Hematopoietic multipotent progenitor cell treated with erythropoietin and hydrocortisone succinate and interleukin-3 and kit ligand, for 17 days (in vitro differentiated cells): ENCODE measurements at places on chromosomes 12 and 14.
A peak's percentile ranks its signal among the peaks of the same experiment; 100 is the strongest.

GRCh38 chr14:29925736-29926135 is 1.9 kb downstream of the PRKD1 start:
- DNase-seq: no peak

DNA sequence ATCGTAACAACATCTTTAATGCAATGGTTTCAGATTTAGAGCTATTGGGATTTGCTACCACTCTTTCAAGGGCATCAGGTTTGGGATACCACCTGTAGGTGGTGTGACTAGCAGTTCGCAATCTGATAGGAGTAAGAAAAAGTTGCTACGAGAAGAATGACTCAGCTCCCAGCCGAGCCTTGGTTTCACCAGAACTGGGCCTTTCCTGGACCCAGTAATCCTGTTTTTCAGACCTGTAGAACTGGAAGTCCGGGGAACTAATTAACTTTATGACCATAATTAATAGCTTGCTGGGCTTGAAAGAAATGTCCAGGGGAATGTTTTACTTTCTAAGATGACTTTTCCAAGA is 770 bp downstream of the ABHD4 start:
- DNase-seq: peak; percentile 90

GRCh38 chr12:74490390-74491064 is 47.1 kb upstream of the ATXN7L3B start:
- DNase-seq: no peak

GRCh38 chr12:46134205-46134811 is 134.5 kb downstream of the SLC38A1 start:
- DNase-seq: no peak

DNA sequence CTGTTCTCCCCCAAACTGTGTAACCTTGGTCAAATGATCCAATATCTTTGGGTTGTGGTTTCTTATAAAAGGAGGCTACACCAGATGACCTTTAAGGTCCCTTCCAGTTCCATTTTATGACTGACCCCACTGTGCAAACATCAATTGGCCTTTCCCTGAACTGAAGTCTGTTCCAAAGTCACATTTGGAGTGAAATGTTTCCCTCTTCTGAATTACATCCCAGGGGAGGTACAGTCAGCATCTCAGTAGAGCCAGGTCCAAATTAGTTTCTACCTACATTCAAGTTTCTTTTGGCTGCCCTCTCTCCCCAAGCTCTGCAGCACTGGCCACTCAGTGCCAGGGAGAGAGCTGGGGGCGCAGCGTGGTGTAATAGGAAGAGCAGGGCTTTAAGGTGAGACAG is 34.4 kb downstream of the LIMA1 start:
- DNase-seq: no peak

DNA sequence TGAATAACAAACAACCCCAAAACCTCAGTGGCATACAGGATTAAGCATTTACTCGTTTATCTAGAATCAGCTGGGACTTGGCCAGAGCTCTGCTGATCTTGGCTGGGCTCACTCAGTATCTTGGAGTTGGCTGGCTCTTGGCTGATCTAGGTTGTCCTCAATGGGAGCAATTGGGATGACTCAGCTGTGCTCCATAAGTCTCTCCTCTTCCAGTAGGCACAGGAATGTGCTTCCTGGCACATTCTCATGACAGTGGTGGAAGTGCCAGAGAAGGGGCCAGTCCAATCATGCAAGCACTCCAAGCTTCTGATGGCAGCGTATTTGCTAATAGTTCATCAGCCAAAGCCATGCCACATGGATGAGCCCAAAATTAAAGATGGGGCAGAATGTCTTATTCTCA is 41.7 kb upstream of the ANO4 start:
- DNase-seq: no peak

- DNase-seq: no peak
Observed at GRCh38 chr14:25484906-25485305, 435.0 kb upstream of the STXBP6 start.

DNA sequence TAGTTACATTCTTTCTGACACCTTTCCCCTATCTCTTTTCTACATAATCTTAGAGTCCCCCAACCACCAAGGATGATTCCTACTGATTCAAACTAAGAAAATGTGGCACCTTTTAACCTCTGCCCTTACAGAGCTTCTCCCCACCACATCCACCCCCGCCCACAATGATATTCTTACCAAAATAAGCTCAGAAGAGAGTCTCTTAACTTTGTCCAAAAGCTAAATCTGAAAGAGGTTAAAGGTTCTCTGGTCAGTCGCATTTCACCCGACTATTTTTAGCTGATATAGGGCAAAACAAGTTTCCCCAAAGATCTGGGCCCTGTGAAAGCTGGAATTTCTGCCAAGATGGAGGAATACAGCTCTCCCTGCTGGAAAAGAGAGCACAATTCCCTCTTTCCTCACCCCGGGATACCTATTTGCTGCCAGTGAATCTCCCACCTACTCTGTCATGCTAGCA is 128.6 kb downstream of the ZFP36L1 start:
- no peak for DNase-seq

- no peak for DNase-seq
Observed at GRCh38 chr14:41607304-41607775, 664 bp downstream of the LRFN5 start.

DNA sequence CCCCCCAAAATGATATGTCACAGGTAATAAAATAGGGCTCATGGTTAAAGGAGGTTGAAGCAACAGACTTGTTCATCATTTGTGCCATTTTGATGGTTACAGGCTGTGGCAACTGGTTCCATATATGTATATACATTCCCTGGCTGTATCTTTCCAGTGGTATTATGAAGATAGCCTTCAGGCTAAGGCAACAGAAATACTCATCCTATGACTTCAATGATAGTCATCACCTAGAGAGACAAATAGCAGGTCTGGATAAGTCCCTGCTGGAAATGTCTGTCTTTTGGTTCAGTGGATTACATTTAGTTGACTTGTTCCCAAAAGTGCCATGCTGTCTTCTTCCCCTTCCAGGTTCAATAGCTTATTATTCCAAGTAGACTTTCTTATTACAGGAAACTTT is 997.4 kb downstream of the FLRT2 start:
- no peak for DNase-seq

DNA sequence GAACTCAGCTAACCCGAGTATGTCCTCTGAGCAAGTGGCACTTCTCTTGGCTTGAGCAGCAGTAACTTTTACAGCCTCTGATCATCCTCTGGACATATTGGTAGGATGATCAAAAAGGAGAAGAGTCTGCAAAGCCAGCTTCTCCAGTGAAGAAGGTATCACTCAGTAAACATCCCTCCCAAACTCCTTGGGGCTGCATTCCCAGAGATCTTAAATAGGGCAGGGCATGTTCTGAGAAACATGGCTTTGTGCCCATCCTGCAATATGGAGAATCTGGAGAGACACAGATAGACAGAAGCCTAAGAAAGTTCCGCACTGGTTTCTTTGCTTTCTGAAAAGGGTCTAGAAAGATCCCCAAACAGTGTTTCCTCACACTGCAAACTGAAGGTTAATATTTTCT is 65.4 kb downstream of the RBM19 start:
- no peak for DNase-seq

- DNase-seq: no peak
Observed at GRCh38 chr14:57712102-57712501, 153.8 kb downstream of the SLC35F4 start.

- DNase-seq: no peak
Observed at GRCh38 chr12:91388573-91388972, 206.0 kb upstream of the DCN start.

GRCh38 chr14:56262530-56262929 is 144.3 kb downstream of the PELI2 start:
- DNase-seq: no peak

DNA sequence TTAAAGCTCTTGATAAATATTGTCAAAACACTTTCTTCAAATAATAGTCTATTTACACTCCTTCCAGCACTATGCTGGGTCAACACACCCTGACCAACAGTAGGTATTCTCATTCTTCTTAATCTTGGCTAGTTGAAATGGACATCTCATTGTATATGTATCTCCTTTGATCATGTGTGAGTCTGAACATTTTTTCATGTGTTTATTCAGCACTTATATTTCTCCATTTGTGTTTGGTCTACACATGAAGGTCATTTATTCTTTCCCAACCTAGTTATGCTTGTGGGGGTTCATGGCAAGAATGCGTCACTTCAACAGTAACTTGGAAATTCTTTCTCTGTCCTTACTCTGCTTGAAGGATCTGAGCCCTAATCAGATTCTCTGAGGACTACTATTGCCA is 133.1 kb upstream of the ARID2 start:
- no peak for DNase-seq

DNA sequence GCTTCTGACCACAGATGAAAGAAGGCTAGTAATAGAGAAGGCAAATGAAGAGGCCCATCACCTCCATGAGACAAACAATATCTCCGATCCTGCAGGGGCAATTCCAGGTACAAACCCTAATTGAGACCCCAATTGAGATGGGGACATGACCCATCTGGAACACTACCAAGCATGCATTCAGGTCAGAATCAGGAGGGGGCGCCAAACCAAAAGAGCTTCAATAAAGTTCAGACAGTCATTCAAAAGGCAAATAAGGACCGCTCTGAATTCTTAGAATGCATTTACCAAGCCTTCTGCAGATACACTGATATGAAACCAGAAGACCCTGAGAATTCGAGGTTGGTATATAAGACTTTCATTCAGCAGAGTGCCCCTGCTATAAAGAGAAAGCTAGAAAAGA is 10.2 kb upstream of the EDDM3B start:
- peak; percentile 68 for DNase-seq

DNA sequence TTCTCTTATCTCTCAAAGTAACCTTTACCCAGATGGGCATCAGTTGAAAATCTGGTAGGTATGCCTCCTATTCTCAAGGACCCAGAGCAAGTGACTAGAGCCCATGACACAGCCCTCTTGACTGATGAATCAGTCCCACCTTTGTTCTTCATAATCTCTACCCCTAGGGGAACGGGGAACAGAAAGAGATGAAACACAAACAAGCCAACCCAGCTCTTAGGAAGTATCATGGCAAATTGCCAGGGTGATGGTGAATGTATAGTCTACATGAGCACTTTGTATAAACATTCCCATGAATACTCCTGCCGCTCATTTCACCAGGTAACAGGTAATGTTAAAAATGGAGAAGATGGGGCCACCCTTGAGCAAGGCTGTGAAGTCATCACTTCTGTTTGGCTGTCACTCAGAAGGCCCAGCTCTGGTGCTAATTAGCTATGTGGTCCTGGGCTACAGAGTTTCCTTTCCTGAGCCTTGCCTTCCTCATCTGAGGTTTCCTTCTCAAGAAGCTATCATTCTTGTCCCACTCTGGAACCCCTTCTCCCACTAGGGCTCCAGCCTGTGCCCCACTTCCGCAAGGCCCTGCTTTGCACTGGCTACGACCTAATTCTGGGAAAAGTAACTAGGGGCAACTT is 161.7 kb downstream of the ANO2 start:
- no peak for DNase-seq

GRCh38 chr12:55446326-55446725 is 2.5 kb downstream of the OR6C2 start:
- DNase-seq: no peak

DNA sequence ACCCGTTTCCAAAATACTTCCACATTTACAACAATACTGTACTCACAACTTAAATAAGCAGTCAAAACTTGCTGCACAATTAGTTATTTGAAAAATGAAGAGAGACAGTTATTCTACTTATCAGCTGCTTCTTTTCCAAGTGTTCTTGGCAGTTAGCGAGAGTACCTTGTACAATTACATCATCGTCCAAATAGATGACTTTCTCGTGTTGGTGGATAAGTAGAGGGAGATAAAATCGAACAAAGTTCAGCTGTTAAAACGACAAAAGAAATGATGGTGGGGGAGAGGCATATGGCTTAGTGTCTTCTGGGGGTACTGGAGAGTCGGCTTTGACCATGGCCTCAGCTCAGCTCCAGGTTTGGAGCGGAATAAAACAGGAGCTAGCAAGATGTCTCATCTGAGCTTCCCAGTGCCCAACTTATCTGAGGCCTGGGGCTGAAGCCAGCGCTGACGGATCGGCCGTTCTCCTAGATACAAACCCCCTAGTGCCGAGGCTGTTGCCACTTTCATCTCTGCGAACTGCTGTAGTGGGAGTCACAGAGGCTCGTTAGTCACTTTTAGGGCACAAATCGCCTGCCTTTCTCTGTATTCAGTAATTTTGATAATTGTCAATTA is 31.7 kb downstream of the TDG start:
- DNase-seq: no peak

DNA sequence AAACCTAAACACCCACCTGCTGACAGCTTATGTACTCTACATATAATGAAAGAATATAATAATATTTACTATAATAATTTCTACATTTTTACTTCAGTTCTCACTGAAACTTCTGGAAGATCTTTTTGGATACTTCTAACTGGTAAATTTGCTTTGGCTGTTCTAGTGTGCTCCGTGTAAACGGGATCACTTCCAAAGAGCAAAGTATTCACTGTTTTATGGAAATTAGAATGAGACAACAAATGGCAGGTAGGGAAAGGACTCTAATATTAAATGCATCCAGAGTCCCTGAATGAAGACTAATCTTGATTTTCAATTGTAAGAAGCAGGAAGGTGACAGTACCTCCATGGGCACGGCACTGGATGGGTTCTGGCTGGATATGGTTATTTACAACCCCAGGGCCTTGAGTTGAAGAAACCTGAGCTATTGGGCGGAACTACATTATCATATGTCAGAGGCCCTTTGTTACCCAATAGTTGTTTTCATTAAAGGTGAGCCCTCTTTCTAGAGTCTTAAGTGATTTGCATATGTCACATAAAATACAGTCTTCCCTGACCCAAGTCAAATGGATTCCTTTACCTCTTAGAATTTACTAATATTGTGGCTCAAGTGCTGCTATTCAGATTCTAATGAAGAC is 10.7 kb downstream of the ERP29 start:
- DNase-seq: no peak

GRCh38 chr12:115323223-115323905 is 639.4 kb upstream of the TBX3 start:
- no peak for DNase-seq
